ENCODE measurements at places on chromosomes 3 and 15.

DNA sequence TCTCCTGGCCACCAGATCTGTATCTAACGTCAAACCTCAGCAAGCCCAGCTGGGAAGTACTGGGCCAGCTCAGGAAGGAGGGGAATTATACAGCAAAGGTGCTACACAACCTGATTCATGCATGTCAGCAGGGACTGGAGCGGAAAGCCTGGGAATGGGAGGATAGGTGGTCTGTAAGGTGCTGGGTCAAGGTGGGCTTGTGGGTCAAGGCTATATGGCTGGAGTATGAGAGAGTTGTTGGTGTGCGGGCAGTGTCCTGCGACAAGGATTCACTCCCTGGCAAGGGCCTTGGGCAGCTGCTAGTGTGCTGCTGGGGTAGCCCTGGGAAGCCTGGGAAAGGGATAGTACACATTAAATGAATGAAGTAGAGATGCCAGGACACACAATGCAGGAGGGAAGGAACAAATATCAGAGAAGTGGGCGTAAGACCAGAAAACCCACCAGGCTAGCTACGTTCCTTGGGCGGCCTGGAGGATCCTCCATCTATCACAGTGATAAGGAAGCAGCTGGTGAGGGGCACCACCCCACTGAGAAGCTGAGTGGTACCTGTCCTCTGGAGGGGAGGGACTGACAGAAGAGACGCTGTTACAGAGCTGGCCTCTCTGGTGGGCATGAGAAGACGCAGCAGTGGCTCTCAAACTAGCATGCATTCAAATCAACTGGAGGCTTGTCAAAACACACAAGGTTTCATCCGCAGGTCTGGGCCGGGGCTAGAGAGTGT, 8.5 kb upstream of the SYNM start:
- no peak for DNase-seq

GRCh38 chr3:175430983-175431773, 572.0 kb downstream of the NAALADL2 start:
- DNase-seq: no peak

- no peak for DNase-seq
Observed at GRCh38 chr3:108528459-108529252, 18.3 kb upstream of the MYH15 start.

DNA sequence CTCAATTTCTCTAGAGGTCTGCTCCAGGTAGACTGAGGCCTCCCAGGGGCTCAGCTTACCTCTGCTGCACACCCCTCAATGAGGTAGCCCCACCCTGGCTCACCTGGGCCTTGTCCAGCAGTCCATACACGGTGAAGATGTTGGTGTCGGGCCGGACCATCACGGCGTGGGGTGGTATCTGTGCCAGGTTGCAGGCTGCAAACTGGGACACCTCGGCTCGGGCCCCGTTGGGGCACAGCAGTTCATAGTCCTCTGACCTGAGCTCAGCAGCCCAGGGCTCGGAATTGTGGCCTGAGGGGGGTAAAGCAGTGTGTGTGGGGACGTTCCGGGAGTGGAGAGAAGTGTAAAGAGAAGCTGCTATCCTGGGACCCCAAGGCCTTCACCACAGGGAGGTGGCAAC, 23.2 kb downstream of the MELTF start:
- no peak for DNase-seq

- no peak for DNase-seq
Observed at GRCh38 chr3:47612879-47613278, 34.2 kb upstream of the CSPG5 start.

DNA sequence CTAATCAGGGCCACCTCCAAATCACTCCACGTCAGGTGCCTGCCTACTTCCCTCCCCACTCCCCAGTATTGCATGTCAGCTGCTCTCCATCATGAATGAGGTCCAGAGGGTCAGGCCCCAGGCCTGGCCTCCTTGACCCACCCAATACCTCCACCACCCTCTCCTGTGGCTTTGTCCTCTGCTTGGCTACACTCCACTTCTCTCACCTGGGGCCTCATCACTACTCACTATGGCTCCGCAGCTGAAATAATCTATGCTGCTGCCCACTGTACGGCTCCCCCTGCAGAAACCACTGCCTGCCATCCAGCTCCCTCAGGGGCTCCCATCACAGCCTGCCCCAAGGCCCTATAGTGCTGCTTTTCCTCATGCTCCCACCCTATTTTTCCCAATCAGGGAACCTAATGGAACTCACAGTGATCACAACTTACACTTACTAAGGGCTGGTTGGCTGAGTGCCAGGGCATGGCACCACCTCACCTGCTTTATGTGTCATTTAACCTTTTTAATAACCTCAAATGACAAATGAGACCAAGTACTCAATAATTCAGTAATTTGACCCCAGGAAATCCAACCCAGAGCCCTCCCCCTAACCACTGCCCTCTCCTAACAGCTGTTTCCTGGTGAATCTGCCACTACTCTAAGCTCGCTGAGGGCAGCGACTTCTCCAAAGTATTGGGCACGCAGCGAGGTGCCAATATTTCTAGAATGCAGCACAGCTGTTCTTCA, 2.3 kb downstream of the GORASP1 start:
- DNase-seq: no peak

DNA sequence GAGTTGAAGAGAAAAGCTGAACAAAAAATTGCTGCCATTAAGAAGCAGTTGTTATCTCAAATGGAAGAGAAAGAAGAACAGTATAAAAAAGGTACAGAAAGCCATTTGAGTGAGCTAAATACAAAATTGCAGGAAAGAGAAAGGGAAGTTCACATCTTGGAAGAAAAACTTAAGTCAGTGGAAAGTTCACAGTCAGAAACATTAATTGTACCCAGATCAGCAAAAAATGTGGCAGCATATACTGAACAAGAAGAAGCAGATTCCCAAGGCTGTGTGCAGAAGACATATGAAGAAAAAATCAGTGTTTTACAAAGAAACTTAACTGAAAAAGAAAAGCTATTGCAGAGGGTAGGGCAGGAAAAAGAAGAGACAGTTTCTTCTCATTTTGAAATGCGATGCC, 152.4 kb upstream of the LRRFIP2 start:
- DNase-seq: no peak

DNA sequence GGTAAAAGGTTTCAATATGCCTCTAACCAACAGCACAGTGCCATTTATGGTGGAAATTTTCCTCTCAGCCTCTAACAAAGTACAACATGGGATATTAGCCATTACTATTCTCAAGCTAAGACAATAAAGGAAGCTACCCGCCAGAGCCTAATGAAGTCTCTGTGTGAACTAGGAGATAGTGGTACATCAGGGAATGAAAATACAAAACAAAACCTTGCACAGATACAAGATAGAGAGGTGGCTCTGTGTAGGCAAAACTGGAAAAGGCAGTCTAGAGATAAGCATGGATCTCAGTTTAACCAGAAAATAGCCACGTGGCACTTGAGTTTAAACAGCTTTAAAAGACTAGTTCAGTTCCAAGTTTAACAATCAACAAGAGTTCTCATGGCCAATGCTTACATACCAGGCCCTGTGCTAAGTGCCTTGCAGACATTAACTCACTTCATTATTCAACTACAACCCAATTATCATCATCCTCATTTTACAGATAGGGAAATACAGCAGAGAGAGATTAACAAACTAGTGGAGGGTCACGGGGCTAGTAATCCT, 279.3 kb downstream of the IGSF11 start:
- no peak for DNase-seq

GRCh38 chr3:50111757-50112156, 23.0 kb downstream of the RBM5 start:
- no peak for DNase-seq

DNA sequence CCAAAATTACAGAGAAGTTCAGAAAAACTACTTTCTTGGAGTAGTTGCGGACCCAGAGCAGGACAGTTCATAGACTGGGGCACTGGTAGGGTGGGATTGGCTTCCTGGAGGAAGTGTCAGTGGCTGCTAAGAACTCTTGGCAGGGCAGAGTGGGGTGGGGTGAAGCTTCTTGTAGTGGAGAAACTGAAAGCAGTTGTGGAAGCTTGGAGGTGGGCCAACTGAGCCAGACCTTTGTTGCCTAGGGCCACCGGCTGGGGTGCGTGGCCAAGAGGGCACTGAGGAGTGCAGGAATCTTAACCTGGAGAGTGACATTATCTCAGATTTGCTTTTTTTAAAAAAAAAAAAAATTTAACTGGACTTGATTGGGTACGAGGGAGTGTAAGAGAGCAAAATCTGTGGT, 3.1 kb downstream of the KAT2B start:
- no peak for DNase-seq

DNA sequence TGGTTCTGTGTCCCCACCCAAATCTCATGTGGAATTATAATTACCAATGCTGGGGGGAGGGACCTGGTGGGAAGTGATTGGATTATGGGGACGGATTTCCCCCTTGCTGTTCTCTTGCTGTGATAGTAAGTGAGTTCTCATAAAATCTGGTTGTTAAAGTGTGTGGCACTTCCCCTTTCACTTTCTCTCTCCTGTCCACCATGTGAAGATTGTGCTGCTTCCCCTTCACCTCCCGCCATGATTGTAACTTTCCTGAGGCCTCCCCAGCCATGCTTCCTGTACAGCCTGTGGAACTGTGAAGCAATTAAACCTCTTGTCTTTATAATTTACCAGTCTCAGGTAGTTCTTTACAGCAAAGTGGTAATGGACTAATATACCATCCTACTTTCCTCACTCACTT, 289.6 kb downstream of the EFHB start:
- no peak for DNase-seq

- DNase-seq: no peak
Observed at GRCh38 chr3:41872157-41872556, 89.7 kb downstream of the ULK4 start.

DNA sequence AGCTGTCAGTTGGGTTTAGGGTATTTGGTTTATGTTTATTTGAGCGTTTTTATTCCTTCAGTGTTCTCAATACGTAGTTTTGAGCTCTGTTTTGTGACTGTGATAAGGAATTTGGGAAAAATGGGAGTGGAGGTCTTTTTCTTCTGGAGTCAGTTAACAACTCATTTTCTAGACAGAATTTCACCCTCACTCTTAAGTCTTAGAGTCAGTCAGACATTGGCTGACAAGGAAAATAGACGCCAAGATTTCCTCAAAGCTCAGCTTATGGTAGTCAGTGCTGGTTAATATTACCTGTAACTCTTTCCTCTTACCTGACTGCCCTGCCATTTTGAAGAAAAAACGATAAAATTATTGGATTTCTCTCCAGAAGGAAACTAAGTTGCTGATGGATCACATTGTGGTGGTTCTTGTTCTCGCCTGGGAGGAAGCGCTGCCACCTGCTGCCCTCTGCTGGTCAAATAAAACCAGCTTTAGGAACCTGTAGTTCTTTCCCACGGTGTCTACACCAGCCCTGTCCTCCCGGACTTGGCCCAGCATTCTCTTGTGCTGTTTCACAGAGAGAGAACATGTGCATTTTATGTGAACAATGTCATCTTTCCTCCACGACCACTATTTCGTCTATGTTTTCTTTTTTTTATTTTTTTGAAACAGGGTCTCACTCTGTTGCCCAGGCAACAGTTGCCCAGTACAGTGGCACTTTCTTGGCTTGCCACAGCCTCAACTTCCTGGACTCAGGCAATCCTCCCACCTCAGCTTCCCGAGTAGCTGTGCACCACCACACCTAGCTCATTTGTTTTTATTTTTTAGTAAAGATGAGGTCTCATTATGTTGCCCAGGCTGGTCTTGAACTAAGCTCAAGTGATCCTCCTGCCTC, 41.4 kb upstream of the UMPS start:
- DNase-seq: peak; percentile 37

DNA sequence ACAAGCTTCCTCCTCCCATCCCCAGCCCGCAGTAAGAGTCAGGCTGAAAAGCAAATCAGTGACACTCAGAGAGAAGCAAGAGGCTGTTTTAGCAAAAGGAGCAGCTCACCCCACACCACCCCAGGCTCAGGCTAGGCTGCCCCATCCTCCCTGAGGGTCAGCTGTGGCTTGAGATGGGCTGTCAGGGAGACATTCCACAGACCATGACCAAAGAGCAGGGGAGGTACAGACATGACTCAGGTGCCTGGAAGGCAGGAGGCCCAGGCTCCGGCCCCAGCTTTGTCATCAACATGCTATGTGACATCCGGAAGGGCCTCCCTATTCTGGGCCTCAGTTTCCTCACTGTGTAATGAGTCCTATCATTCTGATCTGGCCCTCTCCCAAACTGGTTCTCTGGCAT, 24.7 kb downstream of the HCN4 start:
- DNase-seq: no peak

GRCh38 chr3:54353946-54354345, 231.6 kb downstream of the CACNA2D3 start:
- no peak for DNase-seq

DNA sequence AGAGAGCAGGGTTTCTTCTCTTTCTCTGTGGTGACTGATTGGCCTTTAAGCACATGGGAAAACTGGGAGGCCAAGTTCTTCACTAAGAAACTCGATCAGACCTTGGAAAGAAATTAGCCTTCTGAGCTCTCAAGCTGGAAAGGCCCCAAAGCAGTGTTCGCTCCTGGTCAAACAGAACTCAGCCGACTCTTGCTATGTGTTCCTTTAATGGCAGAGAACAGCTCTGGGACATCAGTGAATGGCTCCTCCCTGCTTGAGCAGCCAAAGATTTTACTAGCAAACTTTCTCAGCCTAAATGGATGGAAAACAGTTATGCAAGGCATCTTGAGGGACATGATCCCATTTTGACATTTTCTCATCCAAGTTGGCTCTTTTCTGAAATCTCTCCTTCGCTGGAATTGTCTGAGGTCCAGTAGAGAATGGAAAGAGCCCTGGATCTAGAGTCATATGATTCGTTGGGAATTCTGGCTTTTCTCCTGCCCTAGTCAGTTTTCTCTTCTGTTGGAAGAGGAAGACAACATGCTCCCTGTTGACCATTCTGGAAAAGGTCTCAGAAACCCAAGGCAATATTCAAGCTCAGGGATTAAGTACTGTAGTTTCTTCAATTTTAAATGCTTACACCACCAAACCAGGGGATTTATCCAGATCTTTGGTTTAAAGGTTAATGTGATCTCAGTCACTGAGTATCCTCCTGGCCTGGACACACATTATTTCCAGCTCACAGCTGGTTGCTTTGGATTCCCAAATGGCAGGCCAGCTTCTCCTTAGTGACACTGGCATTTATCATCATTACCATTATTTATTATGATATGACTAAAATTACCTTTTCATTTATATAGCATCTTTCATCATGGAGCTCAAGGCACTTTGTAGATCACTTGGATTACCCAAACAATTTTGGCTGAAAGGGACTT, 319.6 kb downstream of the AGBL1 start:
- no peak for DNase-seq

DNA sequence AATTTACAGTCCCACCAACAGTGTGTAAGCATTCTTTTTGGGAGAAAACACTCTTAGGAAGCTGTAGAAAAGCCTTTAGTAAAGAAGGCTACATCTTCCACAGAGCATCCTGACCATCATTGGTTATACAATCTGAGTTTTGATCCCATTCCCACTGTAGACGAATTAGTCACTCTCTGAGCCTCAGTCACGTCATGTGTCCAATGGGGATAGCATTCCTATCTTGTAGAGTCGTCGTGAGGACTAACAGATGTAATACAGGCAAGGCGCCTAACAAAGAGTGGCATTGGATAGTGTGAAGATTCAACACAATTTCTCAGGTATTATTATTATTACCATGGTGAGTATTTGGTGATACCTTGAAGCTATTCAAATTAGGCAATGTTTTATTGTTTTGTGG, 44.0 kb upstream of the ALDH1A3 start:
- no peak for DNase-seq

- no peak for DNase-seq
Observed at GRCh38 chr3:16498130-16498890, 15.2 kb downstream of the RFTN1 start.

All from stimulated activated CD4-positive, alpha-beta T cell treated with anti-CD3 and anti-CD28 coated beads, Interleukin-1b, Interleukin-23, amount 100 ng/mL, for 1 hour (primary cell).